Activated T-cell treated with anti-CD3 and anti-CD28 coated beads, Interleukin-2, amount 50 U/mL, for 72 hours (primary cell): ENCODE measurements at places on chromosomes 2 and 18. TPM values are rescaled to one million over a fixed set of nuclear protein-coding genes. Genes with fewer than 3 reads are reported as not detected.

CERKL gene
- 0.07 TPM for total RNA-seq

SMPD4 gene
- total RNA-seq, result 78.8 TPM

KYNU gene
- 0.14 TPM for total RNA-seq

SIX3 gene
- not detected for total RNA-seq

SCYGR4 gene
- total RNA-seq, result not detected

DNA sequence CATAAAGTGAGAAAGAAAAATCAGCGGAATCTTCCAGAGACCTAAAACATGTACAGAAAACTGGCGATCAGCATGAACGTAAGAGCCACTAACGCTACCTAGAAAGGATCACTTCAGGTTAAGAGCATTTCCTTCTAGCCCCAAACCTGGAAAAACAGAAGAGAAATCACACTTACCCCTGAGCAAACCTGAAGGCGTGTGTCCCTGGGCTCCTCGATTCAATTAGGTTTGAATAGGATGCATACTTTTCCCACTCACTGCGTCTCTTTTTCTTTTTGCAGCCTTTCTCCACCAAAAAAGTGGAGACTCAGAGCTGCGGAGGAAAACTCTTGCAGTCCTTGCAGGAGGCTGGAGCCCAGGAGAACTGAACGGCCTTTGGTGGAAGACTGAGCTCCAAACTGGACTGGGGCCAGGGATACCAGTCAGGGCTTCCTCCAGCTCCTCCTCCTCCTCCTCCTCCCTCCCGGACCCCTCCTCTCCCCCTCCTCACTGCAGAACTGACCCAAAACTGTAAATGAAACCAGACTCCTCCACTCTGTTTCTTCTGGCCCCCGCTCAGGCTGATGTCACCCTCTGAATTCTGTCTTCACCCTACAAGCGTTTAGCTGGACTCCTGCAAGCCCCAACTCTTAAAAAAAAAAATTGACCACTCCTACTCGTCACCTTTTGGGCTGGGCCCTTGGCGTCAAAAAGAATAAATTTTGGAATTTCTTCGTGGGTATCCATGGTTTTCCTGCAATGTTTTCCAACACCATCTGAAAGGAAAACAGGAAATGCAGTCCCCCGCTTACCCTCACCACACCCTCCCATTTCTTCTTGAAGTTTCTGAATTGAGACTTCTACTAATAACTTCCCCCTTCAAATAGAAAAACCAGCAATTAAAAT lies at the start of gene COL6A3:
TSS of gene COL6A3 (minus strand) at position 388 of the 885 bp plus-strand sequence. CDS start 17,347 bp downstream, outside the sequence.
- DNase-seq, result no peak

DNA sequence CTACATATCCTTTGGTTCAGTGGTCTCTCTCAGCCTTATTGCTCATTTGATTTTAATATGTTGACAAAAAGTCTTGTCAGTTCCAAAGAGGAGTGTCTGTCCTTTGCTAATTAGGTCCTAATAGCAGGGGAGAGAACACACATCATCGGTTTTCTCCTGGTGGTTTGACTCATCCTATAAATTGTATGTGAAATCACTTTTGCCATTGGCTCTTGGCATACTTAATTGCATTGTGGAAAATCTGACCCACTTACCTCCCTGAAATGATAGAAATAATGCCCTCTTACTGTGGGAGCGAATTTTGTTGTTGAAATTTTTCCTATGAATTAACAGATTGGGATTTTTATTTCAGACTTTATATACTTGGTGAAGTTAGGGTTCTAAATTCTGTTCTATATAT lies 58.3 kb downstream of the MTCL1 start:
- DNase-seq, result no peak

GRCh38 chr2:150526006-150526405 lies 38.5 kb upstream of the RND3 start:
- DNase-seq, result no peak

DNA sequence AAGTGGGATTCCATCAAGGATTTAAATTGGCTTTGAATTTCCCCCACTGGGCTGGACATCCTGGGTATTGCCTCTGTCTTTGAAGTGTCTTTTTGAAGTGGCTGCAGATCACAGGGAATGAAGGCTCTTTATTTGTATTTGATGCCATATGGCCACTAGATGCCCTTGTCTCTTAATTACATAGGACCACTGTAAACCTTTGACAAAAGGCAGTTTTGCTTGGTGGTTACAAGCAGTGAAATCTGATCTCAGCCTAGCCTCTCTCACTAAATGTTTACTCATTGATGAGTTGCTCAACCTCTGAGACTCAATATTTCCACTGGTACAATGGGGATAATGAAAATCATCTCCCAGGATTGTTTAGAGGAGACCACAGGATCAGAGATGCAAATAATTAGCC lies 102.2 kb downstream of the INSIG2 start:
- DNase-seq, result no peak

GRCh38 chr2:61173116-61173515 lies 11.1 kb downstream of the C2orf74 start:
- no peak for DNase-seq

DNA sequence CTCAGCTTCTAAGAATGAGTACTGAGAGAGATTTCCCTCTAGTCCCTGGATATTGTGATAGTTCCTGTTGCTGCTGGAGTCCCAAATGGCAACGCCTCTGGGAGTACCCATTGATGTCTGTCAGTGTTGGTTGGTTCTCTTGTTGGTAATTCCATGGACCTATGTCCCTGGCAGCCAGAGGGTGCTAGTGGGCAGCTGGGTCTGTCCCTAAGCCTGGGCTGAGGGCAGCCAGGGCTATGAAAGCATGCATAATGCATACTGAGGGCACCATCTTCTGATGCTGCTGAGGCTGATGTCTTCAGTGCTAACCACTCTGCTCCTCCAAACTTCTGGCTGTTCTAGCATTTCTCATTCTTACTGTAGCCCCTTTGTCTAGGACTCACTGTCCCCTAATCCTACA lies 35.9 kb downstream of the NABP1 start:
- DNase-seq, result no peak

- no peak for DNase-seq
Measured at GRCh38 chr2:227500301-227500630, 28.3 kb downstream of the AGFG1 start.

DNA sequence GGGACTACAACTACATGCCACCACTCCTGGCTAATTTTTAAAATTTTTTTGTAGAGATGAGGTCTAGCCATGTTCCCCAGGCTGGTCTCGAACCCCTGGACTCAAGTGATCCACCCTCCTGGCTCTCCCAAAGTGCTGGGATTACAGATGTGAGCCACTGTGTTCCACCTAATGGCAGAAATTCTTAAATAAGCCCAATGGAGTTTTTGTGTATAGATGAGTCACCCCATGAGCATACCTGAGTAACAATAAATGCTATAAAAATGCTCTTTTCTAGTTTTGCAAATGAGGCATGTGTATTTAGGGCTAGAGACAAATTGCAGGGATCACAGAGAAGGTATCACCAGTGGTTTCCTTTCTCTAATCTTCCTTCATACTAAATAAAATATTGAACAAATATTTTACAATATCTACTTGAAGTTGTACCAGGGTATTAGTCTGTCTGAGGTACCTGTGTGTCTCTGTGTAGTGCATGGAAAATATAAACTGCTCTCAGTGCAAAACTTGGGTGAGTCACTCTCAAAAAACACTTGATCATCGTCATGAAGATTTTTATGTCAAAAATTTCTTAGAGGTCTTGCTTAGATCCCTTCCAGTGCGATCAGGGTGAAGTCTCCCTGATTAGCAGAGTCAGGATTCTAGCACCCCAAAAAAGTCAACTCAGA lies 337.1 kb upstream of the MMADHC start:
- DNase-seq, result no peak

DNA sequence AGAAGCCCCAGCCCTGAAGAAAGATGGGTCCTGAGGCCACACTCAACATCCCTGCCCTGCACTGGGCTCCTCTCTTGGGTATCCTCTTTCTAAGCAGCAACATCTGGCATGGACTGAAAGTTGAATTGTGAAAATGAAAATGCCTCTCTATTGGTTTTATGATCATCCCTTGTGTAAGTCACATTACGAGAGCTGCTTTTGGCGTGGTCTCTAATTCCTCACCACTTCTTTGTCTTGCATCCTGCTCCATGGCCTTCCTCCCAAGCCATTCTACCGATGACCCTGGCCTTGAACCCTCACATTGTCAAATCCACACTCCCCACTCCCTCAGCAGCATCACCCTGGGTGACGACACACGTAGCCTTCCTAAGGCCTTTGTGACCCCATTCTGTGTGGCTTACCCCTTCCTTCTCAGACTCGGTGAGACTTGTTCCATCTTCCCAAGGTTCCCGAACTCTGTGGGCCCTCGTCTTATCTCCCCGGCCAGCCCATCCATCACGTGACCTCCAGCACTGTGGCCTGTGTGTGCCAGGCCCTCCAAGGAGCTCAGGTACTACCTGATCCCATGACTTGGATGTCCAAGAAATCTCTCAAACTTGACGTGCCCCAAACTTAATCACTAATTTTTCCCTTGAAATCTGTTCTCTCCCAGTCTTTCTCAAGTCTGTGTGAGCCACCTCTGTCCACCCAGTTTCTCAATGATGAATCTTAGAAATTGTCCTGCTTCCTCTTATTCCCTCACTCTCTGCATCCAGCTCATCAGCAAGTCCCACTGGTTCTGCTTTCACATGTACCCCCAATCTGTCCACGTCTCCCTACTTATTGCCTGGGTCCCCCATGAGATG lies 194.7 kb upstream of the HS6ST1 start:
- no peak for DNase-seq

DNA sequence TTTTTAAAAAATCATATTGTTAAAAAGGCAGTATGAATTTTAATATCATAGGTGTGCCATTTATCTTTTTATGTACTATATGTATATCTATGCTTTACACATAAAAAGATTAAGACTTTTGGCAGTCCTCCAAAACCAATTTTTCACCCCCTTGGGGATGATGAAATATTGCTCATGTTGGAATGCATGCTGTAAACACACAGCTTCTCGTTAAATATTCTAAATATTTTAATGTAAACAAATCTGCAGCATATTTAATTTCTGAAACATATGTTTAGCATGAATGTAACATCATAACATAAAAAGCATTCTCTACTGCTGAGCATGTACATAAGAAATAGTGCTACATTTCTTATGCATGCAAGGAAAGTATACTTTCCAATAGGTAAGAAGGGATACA lies 484.3 kb upstream of the LRATD1 start:
- no peak for DNase-seq

- no peak for DNase-seq
Measured at GRCh38 chr2:177828557-177828956, 244.0 kb downstream of the PDE11A start.

- no peak for DNase-seq
Measured at GRCh38 chr2:132789066-132789465, 119.1 kb upstream of the LYPD1 start.
